ENCODE measurements at places on chromosomes 11 and 22.

DNA sequence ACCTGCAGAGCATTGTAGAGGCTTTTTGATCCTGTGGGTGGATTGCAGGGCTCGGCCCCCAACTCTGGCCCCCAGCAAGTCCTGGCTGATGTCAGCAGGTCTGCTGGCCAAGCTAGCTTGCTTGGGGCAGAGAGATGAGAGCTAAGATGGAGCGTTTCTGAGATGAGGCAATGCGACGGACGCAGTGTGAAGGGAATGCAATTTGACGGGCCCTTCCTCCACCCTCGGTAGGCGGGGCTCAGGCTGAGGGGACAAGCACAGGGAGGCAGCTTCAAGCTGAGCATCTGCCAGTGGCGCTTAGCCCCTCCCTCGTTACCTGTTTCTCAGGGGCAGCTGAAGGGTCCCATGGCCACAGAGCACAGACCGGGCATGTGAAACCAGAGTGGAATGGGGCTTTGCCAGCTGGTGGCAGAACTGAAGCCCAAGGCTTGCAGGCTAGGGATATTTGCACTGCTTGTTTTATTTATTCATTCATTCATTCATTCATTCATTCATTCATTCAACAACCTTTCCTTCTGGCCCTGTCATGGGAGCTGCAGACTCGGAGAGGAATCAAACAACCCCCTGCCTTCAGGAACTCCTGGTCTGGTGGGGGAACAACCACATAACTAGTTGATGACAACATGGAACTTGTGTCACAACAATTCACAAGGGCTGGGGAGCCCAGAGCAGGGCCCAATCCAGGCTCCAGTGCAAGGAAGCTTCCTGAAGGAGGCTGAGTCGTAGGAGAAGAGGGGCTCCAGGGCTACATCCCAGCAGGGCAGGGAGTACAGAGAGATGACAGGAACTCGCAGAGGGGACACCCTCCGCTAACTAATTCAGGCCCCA, 66.8 kb downstream of the THAP12 start:
- no peak for DNase-seq

DNA sequence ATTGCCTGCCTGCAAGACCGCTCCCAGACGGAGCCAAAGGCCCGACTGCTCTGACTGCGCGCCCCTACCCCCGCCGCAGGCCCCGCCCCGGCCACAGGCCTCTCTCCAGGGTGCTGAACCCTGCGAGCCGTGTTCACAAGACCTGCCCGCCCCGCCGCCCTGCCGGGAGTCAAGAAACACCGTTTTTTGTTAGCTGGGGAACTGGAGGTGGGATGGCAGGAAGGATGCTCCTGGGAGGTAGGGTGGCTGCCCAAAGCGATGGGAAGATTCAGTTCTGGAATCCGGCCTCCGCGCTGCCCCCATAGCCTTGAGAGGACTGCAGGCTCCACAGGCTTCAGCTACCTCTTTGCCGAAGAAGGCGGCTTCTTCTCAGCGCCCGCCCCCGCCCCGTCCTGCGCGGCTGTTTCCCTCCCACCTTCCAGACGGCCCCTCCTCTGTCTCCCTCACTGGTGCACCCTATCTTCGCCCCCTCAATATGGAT, 2.7 kb upstream of the PDE2A start:
- DNase-seq: peak; percentile 58

DNA sequence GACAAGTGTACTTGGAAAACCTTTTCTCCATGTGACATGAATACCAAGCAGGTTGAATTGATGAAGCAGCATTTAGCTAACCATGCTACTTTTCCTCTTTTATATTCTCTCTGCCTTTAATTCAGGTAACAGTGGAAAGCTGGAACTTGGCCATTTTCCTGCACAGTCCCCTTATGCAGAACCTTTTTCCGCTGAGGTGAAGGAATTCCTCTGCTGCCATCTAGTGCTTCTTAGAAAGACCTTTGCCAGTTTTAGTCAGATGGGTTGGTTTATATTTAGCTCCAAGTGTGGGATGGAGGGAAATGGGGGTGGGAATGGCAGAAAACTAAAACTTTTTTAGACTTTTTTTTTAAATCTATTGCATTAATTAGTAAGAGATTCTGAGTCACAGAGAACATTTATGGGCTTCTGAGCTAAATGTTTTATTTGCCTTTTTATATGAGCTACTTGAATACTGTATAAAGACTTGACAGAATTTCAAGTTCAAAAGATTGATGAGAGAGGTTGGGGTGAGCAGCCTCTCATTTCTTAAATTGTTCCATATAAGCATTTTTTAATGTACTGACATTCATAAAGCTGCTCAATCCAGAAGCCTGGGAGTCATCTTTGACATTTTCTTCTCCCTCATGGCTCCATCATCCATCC, 153.9 kb upstream of the ZC3H12C start:
- no peak for DNase-seq

- DNase-seq: no peak
Measured at GRCh38 chr22:40033586-40034380, 39.0 kb downstream of the FAM83F start.

GRCh38 chr22:38193580-38193979, 8.2 kb upstream of the MAFF start:
- DNase-seq: no peak

DNA sequence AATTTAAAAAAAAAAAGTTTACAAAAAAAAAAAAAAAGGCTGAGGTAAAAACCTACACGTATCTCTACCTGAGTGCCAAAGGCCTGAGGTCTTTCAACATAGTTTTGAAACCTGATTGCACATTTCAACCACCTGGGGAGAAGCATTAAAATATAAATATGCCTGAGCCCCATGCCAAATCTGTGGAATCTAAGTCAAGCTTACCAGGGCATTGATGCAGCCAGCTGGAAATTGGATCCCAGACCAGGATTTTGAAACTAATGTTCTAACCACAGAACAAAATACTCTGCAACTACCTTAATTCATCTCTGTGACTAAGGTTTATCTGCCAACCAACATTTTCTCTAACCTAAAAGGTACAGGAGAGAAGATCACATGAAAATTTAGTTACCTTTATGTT, 38.8 kb upstream of the CHRNA10 start:
- no peak for DNase-seq

Measured in activated CD4-positive, alpha-beta T cell treated with anti-CD3 and anti-CD28 coated beads, Interleukin-2, amount 50 U/mL, for 4 hours (primary cell).